Breast epithelium (tissue), 4 donors: ENCODE measurements at places on chromosomes 3 and 15.

GRCh38 chr15:99605490-99605931 is 39.7 kb downstream of the MEF2A start:
- no peak for DNase-seq

DNA sequence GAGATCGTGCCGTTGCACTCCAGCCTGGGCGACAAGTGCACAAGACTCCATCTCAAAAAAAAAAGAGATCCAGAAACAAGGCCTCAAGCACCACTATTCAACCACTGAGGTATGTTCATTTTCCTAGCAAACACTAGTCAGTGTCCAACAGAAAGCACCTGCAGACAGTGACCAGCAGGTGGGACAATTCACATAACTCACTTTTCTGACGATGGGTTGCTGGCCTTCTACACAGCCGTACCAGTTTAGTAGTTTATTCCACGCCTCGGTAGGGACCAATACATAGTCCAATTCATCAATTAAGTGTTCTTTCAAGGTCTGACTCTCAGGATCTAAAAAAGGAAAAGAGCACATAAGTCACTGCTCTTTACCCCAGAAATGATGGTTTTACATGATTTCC is 12.4 kb downstream of the USP4 start:
- no peak for DNase-seq

- DNase-seq, result no peak
These were observed 13.0 kb upstream of the ONECUT1 start for GRCh38 chr15:52803108-52803466.

DNA sequence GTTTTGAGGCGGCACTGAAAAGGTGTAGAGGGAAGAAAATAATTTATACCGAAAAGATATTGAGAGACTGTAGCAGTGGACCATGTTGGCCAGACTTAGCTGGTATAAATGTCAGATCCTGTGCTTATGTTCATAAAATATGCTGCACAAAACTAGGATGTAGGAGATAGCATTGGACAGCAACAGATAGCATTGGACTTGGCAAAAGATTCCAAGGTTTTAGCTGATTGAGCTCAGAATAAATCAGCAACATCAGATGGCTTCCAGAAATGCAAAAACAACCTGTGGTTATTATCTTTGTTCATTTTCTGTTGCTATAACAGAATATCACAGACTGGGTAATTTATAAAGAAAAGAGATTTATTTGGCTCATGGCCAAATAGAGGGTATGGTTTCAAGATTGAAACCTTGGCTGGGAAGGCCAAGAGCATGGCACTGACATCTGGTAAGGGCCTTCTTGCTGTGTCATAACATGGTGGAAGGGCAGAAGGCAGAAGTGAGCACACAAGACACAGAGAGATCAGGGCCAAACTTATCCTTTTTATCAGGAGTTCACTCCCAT is 34.7 kb downstream of the SLC28A1 start:
- DNase-seq, result no peak

- DNase-seq, result no peak
These were observed 150.2 kb downstream of the KLF13 start for GRCh38 chr15:31476866-31477265.

GRCh38 chr15:85692873-85693272 is 101.9 kb downstream of the KLHL25 start:
- DNase-seq, result no peak

GRCh38 chr3:108088697-108089096 is 2.1 kb downstream of the CD47 start:
- DNase-seq, result no peak

DNA sequence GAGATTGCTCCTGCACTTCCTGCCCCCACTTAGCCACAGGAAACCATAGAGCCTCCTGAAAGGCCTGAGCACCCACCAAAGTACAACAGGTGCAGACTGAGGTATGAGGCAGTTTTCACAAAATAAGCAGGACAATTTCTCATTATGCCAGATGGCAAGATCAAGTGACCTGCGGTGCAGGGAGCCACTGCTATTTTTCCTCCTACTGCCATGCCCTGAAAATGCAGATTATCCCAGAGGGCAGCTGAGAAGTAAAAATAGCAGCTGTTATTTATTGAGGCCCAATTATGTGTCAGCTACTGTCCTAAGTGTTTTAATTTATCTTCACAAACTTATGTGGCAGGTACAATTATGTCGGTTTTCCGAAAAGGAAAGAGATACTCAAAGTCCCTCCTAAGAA is 209.5 kb upstream of the ST8SIA2 start:
- no peak for DNase-seq

DNA sequence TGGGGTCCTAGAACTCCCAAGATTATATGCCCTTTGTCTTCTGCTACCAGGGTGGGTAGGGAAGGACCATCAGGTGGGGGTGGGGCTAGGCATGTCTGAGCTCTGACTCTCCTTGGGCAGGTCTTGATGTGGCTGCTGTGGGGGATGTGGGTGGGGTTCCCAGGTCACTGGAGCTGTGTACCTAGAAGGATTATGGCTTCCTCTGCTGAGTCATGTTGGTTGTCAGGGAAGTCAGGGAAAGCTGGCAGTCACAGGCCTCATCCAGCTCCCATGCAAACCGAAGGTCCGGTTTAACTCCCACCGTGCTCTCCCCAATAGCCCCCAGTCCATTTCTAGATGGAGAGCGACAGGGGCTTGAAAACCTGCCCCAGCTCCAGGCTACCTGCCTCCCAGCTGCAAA is 35.2 kb downstream of the EID1 start:
- DNase-seq, result no peak
